ENCODE measurements at places on chromosomes 7 and 10.

DNA sequence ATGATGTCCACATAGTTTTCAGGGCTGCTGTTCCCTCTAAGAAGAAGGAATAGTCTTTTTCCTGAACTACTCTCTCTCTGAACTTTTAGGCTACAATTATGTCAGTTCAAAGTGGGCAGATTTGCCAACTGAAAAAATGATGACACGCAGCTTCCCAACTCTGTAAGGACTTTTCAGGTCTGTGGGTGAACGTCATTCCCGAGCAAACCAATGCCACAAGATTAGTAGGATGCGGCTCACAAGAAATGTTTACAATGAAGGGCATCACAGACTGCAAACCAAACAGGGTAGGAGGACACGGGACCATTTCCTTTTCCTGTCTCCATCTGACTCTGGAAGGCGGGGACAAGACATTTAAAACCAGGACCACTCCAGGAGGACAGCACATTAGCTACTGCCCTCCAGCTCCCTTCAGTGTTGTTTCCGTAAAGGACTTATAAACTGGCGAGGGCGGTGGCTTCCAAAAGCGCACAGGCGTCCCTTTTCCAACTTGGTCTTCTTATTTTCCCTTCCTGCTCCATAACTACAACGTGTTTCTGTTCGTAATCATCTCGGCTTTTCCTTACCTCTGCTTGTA, 539 bp upstream of the MKLN1 start:
- DNase-seq: peak; percentile 34

DNA sequence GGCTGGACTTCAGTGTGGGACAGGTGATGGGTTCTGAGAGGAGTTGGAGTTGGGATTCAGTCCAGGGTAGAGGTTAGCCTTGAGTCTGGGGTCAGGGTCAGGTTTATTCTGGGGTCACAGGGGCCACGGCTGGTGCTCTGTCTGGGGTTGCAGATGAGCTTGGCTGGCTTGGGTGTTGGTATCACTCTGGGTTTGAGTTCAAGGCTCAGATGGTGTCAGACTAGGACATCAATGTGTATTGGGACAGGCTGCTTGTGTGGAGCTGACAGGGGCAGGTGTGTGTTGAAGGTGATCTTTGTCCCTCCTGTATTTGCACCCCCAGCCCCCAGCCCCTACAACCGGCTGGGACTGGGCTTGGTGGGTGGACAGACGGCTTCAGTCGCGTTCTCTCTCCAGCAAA, 26.8 kb downstream of the TMEM270 start:
- DNase-seq: no peak

GRCh38 chr10:61390851-61391250, 62.3 kb downstream of the TMEM26 start:
- no peak for DNase-seq

GRCh38 chr10:109932391-109932790, 9.1 kb upstream of the XPNPEP1 start:
- DNase-seq: no peak

DNA sequence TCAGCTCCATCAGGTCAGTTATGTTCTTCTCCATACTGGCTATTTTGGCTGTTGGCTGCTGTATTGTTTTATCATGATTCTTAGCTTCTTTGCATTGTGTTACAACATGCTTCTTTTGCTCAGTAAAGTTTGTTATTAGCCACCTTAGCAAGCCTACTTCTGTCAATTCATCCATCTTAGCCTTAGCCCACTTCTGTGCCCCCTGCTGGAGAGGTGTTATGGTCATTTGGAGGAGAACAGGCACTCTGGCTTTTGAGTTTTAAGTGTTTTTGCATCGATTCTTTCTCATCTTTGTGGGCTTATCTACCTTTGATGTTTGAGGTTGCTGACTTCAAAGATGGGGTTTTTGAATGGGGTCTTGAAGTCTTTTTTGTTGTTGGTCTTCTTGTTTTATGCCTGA, 204.6 kb upstream of the FOXP2 start:
- DNase-seq: no peak
